ENCODE measurements at places on chromosomes 6 and 20. TPM values are rescaled to one million over a fixed set of nuclear protein-coding genes. Genes with fewer than 3 reads are reported as not detected.

The DSP gene
- total RNA-seq, result 4.3 TPM

The CCN6 gene
- total RNA-seq, result not detected

The GPR6 gene
- total RNA-seq, result not detected

The SIM1 gene
- under 0.01 TPM for total RNA-seq

The HSPA12B gene
- 0.18 TPM for total RNA-seq

The CYP39A1 gene
- total RNA-seq, result 4.7 TPM

The RUNX2 gene
- 0.74 TPM for total RNA-seq

- DNase-seq, result no peak
These were observed 747.0 kb downstream of the PTPRT start for GRCh38 chr20:42442716-42443115.

DNA sequence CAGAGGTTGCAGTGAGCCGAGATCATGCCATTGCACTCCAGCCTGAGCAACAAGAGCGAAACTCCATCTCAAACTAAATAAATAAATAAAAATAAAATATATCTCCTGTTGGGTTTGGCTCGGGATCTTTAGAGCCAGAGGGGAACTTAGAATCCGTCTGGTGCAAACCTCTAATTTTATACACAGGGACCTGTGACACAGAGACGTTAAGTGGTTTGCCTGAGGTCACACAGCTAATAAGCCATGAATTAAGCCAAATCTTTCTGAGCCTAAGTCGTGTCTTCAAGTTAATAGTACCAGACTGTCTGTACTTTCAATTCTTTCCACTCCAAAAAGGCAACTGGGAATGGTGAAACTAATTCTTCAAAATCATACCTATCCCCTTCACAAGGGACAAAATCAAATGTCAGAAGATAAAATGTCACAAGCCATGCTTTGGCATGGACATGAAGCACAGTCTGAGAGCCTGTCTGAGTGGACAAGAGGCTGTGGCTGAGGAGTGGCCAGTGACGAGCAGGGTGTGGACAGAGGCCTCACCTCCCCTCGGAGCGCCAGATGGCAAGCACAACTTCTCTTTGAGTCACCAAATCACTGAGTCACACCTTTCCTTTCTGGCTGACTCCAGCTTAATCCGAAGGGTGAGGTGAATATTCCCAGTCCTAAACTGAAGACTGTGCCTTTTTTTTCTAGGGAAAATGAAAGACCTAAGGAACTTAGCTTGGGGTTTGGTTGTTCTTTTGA lies 177.4 kb downstream of the TFAP2A start:
- DNase-seq, result no peak

- DNase-seq, result no peak
These were observed 447 bp downstream of the MCM3 start for GRCh38 chr6:52284131-52284459.

- no peak for DNase-seq
These were observed 1.6 kb upstream of the RPS12 start for GRCh38 chr6:132812756-132813172.

DNA sequence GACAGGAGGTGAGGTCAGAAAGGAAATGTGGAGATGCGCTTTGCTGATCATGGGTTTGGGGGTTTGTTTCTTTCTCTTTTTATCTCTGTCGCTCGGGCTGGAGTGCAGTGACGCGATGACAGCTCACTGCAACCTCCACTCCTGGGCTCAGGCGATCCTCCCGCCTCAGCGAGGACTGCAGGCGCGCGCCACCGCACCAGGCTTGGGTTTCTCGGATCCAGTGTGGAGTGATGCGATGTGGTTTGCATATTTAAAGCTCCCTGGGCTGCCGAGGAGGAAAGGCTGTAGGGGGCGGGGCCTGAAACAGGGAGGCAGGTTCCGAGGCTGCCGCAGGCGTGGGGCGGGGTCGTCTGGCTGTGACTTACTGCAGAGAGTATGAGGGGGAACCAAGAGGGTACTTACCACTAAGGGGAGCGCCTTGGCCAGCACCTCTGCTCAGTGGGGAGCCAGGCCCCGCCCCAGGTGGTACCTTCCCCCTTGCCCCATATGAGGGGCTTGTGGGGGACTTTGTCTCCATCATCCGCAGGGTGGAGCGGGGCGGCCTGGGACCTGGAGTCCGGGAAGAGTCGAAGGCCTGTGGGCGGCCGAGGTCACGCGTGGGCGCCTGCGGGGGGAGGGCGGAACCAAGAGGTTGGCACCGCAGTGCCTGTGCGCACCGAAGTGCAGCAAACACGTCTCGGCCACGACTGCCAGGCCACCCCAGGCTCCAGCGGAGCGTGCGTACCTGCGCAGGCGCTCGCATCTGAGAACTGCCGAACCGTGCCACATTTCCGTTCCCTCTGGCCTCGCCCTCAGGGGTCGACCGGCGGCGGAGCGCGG lies 12.7 kb upstream of the BAK1 start:
- DNase-seq, result no peak

DNA sequence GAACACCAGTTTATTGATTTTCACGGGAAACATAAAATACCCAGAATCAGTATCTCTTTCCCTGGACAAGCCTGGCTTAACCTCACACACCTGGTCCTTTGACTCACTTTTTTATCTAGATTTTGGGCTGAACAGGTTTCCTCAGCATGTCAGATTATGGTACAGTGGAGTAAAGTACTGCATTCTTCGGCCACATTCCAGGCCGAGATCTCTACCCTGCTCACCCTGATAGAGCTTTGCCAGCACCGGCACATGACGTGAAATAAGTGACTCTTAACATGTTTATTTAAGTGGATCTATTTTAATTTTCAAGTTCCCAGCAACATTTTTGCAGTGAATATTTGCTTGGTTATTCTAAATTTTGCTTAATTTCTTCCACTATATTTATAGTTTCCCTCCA lies 79.0 kb upstream of the POPDC3 start:
- DNase-seq, result peak; percentile 78

DNA sequence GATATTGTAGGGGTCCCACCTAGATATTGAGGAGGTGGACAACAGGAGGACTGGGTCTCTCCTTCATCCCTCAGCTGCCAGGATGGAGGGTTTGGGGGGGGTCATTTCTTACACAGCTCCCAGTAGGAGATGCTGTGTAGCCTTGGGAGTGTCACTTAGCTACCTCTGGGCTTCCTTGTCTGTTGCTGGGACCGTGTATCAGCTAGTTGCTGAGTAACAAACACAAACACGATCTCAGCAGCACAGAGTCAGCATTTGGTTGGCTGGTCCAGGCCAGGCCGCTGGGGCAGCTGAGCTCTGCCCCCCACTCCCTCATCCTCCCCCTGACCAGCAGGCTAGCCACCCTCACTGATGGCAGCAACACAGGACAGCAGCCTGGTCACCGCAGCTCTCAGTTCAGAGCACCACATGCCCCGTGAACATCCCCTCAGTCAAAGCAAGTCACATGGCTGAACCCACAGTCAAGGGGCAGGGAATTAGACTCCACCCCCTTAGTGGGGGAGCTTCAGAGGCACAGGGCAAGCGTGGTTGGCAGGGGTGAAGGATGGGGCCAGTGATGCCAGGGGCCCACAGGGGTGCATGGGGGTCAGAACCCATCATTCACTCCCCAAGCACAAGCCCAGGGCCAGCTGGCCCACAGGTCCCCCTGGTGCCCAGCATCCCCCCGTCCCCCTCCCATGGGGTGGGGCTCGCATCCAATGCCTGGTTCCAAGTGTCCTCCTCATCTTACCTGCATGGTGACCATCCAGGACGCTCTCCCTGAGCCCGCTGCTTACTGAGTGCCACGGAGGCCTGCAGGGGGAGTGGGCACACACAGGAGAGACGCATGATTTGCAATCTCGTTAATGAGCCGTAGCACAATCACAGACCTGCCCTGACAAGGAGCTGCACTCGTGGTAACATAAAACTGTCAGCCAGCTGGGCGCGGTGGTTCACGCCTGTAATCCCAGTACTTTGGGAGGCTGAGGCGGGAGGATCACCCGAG lies 112.4 kb downstream of the TAF4 start:
- DNase-seq, result no peak

GRCh38 chr6:46113370-46113769 lies 16.4 kb upstream of the ENPP4 start:
- DNase-seq, result no peak

DNA sequence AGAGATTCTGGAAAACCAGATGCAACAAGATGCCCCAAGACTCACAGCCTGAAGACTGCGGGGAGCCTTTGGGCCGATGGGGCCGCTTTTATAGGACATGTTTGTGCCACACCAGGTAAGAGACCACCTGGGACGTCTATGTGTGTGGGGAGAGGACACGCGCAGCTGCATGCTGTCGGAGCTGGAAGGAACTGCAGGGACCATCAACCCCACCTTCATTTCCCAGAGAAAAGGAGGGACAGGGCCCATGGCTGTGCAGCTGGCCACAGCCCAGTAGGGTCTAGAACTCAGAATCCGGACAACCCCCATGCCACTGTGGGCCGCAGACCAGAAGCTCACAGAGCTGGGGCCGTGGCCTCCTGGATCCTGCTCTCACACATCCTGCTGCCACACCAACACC lies 100.3 kb upstream of the MPC1 start:
- DNase-seq, result no peak

- no peak for DNase-seq
These were observed 42.4 kb downstream of the FAM184A start for GRCh38 chr6:119036081-119036480.

DNA sequence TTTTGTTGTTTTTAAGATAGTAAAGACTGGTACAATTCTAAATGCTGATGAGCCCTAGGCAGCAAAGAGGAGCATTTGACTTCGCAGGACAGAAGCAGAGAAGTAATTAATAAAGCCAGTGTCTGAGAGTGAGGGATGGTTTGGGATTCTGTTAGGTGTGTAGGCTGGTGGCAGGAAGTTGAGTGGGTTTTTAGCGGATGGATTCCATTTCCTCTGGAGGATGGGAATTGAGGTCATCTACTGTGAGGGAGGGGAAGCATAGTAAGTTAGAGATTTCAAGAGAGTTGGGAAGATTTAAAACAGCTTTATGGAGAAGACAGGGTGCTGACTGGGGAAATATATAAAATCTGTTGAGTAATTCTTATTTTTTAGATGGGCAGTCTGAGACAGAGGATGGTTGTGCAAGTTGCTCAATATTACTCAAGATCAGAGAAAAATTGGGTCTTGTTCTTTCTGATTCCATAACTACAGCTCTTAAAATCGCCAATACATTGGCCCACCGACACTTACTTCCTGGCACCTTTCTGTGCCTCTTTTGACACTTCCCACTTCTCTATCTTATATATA lies 48.8 kb downstream of the PRL start:
- DNase-seq, result peak; percentile 29

- DNase-seq, result no peak
These were observed 12.2 kb upstream of the ARMC2 start for GRCh38 chr6:108836061-108836460.

DNA sequence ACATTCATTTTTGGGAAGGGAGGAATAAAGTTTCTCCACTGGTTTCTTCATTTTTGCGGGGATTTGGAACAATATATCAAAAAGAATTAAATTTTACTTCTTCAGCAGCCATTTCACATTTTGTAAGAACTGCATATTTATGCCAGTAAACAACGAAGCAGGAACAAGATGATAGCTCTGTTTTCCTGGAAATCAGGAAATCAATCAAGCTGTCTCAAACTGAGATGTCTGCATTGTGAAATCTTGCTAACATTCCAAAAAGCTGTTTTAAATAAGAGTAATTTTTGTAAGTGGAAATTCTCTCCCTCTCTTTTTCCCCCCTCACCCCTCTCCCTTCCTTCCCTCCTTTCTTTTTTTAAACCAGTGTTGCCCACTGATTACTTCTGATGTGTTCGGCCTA lies 20.0 kb downstream of the MAPK13 start:
- DNase-seq, result no peak

GRCh38 chr6:34468378-34468892 lies 2.6 kb downstream of the PACSIN1 start:
- DNase-seq, result no peak

DNA sequence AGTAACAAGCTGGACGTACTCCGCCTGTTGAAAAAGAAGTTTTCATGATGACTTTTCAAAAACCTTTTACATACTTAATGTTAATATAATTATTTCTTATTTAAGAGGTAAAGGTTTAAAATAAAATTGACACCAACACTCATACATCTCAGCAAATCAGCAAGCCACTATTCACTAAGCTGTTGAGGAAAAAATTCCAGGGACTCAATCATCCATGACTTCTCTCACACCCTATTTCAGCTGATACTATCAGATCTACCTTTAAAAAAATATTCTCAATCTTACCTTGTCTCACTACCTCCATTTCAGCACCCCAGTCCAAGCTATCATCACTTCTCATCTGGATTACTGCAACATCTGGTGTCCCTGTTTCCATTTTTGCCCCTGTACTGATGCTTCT lies 109.3 kb downstream of the HACE1 start:
- no peak for DNase-seq

Measured in fibroblast of the aortic adventitia (primary cell).